ENCODE measurements at places on chromosomes 3 and 15. TPM values are rescaled to one million over a fixed set of nuclear protein-coding genes. Genes with fewer than 3 reads are reported as not detected.

GRCh38 chr15:28912422-28912821 is 26.6 kb downstream of the APBA2 start:
- no peak overlapping the region for H3K4me3 ChIP-seq
- H3K4me1 ChIP-seq = peaks cover 52% of the 10 kb centered on the region
- no peaks in the 10 kb centered on the region for H3K27me3 ChIP-seq
- DNase-seq = peak; percentile 71

DNA sequence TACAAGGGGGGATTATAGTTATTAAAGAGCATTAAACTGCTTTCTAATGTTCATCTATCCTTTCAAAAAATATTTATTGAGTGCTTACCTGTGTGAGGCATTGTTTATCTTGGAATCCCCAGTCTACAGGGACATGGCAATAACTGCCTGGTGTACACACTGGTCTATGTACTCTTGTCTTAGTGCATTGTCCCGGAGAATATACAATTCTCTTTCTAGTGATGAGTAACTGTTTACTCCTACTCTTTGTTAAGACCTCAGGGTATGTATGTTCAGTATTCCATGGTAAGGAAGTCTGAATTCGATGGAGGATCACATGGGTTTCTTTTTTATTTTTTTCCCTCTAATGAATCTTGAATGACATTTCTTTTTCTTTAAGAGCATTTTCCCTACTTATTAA is 772.4 kb upstream of the NR2F2 start:
- peak overlapping the region; percentile 96 for H3K27ac ChIP-seq
- no peak for DNase-seq
- no peaks in the 10 kb centered on the region for H3K36me3 ChIP-seq
- H3K4me3 ChIP-seq = no peak overlapping the region
- no peaks in the 10 kb centered on the region for H3K4me1 ChIP-seq

RIOX2 gene
- 20.3 TPM for polyA plus RNA-seq

- H3K36me3 ChIP-seq = no peaks in the 10 kb centered on the region
- no peak overlapping the region for H3K4me3 ChIP-seq
- H3K4me1 ChIP-seq = no peaks in the 10 kb centered on the region
- peak overlapping the region; percentile 65 for H3K27ac ChIP-seq
Measured at GRCh38 chr15:43218908-43219706, 1.7 kb downstream of the EPB42 start.

DNA sequence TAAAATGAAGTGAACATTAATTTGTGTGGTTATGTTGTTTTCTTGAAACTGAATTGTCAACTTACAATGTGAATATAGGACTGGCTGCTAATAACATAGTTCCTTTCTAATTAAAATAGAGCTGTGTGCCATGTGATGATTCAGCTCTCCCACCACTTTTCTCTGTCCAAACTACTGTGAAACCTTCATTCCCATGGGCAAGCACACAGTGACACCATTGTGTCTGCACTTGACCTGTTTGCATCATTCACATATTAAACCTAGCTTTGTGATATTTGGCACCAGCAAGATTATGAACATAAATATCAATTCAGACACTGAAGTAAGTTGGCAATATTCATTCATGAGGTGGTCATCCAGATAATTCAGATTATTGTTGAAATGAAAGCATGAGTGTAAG is 78.8 kb upstream of the TCF12 start:
- no peaks in the 10 kb centered on the region for H3K36me3 ChIP-seq
- H3K27me3 ChIP-seq = no peaks in the 10 kb centered on the region
- no peak overlapping the region for H3K4me3 ChIP-seq

DNA sequence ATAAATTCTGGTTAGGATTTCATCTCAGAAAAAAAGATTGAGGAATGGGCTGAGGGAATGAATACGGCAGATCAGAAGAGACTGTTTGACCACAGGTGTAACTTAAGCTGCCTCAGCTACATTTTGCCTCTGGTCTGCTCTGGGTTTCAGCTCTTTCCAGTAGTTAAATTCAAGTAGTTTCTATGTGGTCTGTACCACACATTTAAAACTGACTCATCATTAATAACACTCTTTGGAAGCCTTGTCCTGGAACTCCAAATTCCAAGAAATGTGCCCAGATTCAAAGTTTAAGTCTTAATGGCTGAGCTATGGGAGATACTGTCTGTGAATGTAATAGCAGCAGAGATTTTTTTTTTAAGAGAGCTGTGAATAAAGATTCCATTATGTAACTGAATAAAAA is 133.1 kb upstream of the IGSF10 start:
- H3K27me3 ChIP-seq = no peaks in the 10 kb centered on the region
- H3K4me1 ChIP-seq = no peaks in the 10 kb centered on the region
- no peak overlapping the region for H3K4me3 ChIP-seq
- DNase-seq = no peak
- no peaks in the 10 kb centered on the region for H3K36me3 ChIP-seq
- no peak overlapping the region for H3K27ac ChIP-seq

RYR3 gene
- polyA plus RNA-seq = 0.08 TPM

All from SK-N-SH (cell line).